CD4-positive, alpha-beta T cell treated with Interleukin-21 for 1 hour (primary cell): ENCODE measurements at places on chromosomes 7 and 10.

DNA sequence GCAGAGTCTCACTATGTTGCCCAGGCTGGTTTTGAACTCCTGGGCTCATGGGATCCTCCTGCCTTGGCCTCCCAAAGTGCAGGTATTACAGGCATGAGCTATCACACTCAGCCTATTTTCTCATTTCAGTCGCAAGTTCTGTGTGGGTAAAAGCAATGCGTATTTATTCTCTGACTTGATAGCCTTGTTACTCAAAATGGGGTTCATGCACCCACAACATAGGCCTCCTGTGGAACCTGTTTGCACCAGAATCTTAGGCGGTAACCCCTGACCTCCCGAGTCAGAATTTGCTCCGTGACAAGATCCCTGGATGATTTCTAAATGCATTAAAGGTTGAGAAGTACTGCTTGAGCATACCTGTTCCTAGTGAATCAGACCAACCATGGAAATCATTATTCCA, 7.3 kb downstream of the IL2RA start:
- DNase-seq, result no peak

GRCh38 chr10:100738055-100738827, 7.1 kb upstream of the PAX2 start:
- no peak for DNase-seq

DNA sequence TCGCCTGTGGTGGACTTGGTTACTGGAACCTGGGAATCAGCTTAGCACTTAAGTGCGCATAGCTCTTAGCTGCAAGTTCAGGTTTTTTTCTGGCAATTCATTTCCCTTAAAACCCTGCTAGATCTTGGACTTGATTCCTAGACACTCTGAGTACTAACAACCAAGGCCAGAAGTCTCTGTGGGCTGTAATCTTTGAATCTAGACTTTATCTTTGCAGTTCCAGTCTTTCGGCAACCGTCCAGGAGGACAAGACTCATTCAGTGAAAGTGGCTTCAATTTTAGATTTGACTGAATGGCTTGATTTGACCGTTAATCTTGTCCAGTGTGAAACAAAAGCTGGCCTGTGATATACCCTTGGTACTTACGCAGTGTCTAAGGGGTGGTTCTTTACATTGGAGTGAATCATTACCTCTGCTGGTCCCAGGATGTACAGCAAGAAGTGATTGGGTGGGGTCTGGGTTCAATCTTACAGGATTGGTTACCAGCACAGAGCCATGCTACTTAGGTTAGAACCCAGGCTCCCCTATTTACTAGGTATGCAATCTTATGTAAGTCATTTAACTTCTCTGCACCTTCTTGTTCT, 16.4 kb downstream of the PTTG1IP2 start:
- no peak for DNase-seq

DNA sequence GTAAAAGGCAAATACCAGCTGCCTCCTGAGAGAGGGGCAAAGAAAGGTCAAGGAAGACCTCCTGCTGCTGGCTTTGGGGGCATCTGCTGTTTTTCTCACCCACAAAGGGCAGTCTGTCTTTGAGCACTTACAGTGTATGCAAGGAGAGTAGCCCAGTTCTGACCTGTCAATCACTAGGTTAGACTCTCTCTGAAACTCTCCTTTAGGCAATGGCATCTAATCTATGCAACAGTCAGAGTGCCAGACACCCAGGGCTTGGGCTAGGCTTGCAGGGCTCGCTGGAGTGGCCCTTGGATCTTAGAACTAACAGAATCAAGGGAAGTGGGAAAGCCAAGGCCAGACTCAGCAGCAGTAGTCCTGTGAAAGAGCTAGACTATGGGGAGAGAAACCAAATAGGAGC, 522.9 kb downstream of the NRG3 start:
- no peak for DNase-seq

DNA sequence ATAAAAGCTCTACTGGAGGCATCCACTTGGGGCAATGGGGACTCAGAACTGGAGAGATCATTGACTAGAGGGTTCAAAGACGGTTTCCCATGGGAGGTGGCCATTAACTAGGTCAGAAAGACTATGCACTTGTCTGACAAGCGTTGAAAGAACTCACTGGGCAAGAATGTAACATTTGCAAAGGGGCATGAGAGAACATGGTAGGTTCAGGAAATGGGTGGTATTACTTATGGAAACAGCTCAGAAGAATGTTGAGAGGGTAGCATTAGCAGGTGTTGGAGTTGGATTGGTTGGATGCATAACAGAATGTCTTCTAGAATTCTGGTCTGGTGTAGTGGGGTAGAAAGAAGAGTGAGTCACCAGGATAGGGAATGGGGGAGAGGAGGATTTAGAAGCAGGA, 119.1 kb upstream of the CDCA7L start:
- DNase-seq, result no peak

GRCh38 chr7:106283831-106284713, 711 bp downstream of the NAMPT start:
- DNase-seq, result peak; percentile 60

GRCh38 chr7:64574540-64575099, 11.7 kb upstream of the ZNF680 start:
- no peak for DNase-seq

DNA sequence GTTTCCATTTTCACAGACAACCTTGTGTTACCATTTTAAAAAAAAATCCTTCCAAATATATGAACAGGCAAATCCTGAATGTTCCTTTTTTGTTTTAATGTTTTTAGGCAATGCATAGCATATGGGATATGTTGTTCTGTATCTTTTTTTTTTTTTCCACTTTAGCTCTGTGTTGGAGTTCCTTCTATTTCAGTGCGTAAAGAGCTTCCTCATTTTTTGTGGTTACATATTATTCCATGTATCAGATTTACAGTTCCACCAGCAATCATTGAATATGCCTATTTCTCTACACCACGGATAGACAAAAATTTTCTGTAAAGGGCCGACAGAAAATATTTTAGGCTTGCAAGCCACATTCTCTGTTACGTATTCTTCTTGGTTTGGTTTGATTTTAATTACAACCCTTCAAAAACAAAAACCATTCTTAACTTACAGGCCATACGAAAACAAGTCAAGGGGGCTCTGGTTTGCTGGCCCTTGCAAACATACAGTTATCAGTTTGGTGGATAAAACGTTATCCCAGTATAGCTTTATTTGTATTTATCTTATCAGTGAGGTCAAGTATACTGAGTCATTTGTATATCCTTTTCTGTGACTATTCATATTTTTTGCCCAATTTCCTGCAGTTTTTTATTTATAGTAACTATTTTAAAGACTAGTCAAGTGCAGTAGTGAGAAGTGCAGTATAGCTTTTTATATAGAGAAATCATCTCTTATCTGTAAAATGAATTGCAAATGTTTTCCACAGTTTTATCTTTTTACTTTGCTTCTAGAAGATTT, 55.7 kb downstream of the RALA start:
- DNase-seq, result no peak

DNA sequence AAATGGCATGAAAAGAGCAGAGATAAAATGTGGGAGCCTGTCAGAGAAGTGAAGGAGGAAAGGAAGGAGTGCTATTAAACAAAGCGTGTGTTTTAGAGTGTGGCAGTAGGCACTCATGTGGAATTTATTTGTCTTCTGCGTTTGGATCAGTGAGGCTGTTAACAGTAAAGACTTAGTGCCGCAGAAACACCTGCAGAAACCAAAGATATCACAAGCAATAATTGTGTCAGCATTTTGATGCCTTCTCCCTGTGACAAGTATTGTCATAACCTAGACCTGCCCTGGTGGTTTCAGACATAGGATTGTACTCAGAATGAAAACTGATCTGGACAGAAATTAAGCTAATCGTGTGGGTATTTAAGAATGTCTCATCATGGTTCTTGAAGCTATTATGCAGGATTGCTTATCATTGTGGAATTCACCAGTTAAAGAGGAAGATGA, 191.0 kb downstream of the CAMK1D start:
- no peak for DNase-seq

- no peak for DNase-seq
Measured at GRCh38 chr7:51198654-51199053, 118.0 kb downstream of the COBL start.

DNA sequence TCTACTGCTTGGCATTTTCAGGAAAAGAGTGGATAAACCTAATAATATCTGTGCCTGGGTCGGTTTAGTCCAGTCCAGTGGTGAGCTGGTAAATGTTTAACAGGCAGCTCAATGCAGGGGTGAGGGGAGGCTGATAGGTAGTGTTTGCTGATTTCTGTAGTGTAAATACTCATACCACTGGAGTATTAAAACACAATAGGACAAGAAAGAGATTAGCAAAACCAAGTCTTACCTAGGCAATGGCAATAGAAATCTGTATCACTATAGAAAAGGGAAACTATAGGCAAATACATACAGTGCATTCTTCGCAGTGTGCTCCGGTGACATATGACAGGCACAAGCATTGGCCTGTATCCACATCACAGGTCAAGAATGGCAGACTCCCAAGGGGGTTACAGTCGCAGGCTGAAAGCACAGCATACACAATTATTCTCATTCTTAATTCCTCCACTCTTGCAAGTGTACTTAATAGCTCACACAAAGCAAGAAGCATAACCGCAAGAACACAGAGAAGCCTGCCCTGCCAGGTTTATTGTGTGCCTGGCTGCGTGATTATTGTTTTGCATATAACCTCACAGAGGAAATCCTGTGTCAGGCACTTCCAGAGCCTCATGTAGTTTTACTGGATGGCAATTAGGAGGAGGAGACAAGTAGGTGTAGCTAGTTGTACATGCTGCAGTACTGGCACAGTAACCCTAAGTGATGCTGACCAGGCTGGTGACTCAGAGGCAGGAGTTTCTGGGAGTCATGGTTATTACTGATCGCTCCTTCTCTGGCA, 35.0 kb downstream of the LAMB4 start:
- no peak for DNase-seq

DNA sequence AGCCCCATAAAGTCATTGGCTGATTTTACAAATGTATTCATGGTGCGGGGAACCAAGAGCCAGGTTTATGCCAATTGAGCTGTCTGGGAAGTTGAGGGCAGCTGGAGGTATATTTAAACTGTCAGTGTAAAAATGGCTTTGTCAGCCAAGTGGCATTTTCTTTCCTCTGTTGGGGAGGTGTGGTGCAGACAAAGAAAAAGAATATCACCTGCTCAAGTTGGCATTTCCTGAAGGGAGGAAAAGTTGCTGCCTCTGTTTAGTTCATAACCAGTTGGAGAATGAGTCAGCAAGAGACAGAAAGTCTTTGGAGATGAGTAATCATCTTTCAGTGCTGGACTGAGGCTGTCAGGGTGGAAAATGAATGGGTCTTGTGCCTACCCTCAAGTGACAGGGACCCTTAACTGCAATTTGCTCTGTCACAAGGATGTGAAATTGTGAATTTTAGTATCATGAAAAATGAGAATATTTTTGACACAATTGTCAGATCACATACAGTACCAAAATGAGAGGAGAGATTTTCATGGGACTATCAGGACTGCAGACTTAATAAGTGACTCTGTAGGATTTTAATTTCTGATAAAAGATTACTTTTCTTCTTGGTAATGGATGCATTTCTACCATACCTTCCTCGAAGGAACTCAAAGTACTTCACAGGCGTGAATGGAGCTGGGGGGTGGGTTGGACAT, 137.3 kb downstream of the ANLN start:
- DNase-seq, result no peak

GRCh38 chr7:100426516-100426915, 2.0 kb downstream of the ZCWPW1 start:
- DNase-seq, result no peak

DNA sequence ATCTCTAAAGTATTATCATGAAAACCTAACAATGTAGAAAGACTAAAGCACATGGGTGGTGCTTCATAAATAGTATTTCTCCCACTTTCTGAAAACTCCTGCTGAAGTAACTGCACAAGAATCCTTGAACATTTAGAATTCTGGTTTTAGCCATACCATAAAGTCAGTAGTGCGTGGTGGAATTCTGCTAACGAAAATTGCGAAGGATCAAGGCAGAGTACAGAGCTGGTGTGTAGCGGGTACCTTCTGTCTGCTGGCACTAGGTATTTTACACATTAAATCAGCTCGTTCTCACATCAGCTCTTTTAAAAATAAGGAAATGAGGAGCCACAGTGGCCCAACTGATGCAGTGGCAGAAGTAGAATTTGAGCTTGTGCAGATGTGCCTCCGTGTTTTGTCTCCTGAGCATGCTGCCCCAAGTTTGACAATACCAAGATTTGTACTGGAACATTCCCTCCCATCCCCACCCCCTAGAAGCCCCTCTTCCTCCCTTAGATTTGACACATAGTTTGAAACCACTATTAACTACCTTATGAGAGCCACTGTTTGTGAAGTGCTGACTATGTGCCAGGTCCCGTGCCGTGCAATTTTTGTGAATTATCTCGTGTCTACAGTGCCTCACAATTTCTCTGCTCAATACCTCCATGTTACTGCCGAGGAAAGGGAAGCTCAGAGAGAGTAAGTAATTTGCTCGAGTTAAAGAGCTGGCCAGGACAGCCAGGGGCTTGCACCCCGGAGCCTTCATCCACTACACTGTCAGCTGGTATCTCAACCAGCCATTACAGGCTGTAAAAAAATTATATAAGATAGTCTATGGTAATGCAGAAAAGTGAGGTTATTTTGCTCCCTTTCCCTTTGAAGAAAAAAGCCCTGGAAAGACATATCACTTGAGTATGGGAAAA, 66.9 kb downstream of the EGFR start:
- DNase-seq, result no peak

DNA sequence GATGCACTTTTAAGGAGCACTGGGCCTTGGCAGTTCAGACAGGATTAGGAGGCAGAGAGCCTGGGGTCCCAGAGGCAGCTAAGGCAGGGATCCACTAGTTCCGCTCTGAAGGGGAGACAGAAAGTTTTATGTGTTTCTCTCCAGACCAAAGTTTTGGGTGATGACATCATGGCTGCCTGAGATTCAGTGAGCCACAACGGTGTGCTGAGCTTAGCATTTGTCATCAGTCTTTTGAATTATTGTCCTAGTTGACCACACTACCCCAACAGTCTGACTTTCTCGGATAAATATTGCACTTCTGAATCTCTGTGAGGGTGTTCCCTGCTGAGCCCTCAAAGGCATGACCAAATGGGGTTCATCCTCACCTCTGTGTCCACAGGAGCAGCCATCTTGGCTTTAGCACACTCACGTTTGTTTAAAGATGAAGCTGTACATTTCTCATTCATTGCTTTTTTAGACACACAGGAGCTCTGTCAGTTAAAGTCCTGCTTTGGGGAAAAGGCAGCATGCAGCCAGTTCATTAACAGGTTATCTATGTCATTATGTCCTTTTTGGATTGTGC, 297.7 kb upstream of the LRGUK start:
- DNase-seq, result no peak

GRCh38 chr10:43980715-43981114, 332.0 kb upstream of the ZNF32 start:
- no peak for DNase-seq

DNA sequence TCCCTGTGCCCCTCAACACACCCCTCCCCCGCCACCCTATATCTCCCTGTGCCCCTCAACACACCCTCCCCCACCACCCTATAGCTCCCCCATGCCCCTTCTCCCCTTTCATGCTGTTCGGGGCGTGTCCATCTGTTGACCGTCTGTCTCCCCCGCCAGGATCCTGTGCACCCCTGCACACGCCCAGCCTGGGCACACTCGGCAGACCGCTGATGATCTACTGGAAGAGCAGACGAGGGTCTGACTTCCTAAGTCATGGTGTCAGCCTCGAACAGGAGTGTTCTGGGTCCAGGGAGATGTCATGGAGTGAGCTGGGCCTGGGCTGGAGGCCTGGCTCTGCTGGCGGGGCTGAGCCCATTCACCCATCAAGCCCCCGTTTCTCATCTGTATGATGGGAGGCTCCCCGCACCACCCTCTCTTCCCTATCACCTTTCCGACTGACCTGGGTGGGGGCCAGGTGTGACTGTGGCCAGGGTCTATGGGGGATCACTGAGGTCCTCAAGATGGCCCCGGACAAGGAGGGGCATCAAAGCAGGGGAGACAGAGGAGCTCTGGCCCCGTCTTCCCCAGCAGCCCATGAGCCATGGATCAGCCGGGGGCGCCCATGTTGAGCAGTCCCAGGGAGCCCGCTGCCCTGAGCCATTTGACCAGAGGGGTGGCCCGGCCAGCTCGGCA, 48.3 kb downstream of the PDGFA start:
- DNase-seq, result no peak
